ENCODE measurements at places on chromosomes 6 and 20.
A peak's percentile ranks its signal among the peaks of the same experiment; 100 is the strongest.

DNA sequence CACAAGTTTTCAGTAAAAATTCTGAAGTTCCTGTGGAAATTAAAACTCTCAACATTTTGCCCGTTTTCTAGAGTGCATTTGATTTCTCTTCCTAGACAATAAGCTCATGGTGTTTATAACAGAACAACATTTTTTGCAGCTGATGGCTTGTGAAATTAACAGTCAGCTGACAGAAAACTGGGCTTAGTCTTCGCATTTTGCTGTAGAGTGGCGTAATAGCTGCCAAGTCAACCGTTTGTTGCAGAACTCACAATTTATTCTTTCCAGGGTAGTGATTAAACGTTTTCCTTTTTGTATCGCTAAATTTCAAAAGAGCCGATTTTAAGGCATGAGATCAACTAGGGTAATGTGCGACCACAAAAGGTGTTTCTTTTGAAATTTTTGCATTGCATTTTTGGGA lies 1.4 kb downstream of the SPO11 start:
- no peak for DNase-seq

GRCh38 chr6:72213654-72214053 lies 327.3 kb downstream of the RIMS1 start:
- peak; percentile 36 for DNase-seq

DNA sequence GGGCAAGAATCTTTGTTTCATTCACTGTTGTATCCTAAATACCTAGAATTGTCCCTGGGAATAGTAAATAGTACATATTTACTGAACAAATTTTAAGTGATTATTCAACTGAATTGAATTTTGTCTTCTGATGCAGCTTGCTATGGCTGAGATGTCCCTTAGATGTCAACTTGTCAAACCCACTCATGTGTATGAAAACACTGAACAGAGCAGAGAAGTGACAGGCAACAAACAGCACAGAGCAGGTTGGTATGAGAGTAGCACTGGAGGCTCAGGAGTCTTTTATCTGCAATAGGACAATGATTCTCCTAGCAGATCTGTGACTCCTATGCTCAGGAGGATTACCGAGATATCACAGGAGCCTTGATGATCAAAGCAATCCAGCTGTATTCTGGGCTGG lies 540.1 kb upstream of the CHD6 start:
- DNase-seq = no peak

- no peak for DNase-seq
Observed at GRCh38 chr20:722822-723644, 45.3 kb downstream of the SLC52A3 start.

DNA sequence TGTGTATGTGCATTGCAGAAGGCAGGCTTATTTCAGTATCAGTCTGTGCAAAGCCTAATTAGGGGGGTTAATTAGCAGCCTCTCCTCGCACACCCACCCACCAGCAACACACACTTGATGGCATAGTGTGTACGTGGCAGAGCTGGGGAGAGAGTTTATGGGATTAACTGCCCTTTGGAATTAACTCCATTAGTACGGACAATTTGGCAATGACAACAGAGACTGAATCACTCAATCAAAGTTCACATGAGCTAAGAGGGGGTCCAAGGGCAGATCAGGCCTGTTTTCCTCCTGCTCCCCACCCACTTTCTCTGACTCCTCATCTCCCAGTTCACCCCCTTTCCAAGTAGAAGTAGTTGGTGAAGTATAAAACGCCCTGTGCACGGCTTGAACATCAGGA lies 69.5 kb downstream of the LRFN2 start:
- DNase-seq = no peak

- no peak for DNase-seq
Observed at GRCh38 chr6:50586331-50586675, 127.0 kb upstream of the TFAP2D start.

- DNase-seq = peak; percentile 63
Observed at GRCh38 chr6:3911614-3912336, 62.6 kb downstream of the FAM50B start.

- DNase-seq = no peak
Observed at GRCh38 chr20:59778615-59779200, 154.7 kb downstream of the SYCP2 start.

DNA sequence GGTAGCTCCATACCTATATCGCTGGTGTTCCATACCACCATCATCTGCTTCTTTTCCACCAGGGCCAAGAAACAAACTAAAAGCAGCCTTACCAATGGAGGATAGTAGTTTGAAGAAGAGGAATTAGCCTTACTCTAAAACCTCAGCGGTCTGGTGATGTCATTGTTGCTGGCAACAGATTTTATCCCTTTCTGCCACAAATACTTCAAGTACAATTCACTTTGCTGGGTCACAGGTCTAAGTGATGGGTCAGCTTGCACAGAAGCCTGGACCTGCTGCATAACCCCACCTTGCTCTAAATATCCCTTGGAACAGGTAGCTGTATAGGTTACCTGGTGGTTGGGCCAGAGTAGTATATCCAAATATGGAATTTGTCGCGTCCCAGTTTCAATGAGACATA lies 53.2 kb upstream of the THEMIS start:
- DNase-seq = no peak

GRCh38 chr6:73516514-73517489 lies 4.0 kb downstream of the EEF1A1 start:
- no peak for DNase-seq

GRCh38 chr6:164870164-164870563 lies 439.2 kb downstream of the C6orf118 start:
- no peak for DNase-seq

DNA sequence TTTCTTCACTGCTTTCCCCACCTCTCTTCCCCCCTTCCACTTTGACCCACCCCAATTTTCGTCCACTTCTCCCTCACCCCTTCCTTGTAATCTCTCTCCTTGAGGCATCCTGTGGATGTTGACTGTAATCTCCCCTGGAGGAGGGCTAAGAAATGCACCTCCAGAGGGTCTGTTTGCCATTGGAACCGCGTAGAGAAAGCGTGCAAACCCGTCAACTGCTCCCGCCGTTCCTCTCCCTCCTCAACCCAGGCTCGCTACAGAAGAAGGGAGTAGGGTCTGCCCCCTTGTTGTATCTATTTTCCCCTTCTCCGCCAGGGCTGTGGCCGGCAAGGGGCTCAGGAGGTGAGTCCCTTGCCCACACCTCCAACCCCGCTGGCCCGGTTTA lies 502 bp upstream of the HTR1E start:
- DNase-seq = no peak

GRCh38 chr6:2854396-2854982 lies 12.8 kb upstream of the SERPINB1 start:
- no peak for DNase-seq

GRCh38 chr20:62120990-62121775 lies 1.1 kb upstream of the LSM14B start:
- DNase-seq = no peak

DNA sequence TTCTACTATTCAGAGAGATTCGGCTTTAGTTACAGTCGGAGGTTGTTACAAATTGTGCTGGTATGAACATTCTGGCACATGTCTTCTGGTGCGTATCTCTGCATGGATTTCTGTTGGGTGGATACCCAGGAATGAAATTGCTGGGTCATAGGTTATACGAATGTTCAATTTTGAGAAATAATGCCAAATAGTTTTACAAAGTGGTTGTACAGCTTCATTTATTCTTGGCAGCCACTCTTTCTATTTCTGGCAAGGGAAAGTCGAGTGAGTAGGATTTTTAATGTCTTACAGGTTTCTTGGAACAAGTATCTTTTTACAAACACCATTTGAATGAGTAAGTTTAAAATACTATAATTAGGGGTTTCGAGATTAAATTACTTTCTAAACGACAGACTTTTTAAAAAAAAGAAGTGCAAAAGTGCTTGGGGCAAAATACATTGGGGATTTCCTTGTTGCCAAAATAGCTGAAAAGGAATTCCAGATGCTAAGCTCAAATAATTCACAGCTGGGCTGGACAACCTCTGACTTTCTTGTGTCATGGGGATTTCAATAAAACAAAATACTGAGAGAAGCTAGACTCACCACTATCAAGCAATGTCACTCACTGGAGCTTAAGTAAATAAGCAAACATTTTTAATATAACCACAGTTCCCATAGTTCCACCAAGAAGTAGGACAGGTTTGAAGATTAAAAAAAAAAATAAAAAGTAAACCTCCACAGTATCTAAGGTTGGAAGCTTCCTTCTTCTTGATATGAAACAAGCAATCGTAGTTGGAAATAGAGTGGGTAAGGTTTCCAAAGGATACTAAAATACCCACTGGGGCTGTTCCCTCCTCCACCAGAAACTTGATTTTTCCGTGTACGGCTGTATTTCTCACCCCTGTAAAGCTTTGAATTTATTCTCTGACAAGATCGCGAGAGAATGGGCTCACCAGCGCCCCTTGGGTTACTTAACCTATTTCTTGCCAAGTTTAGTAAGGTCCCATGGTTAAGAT lies 21.6 kb upstream of the GFOD1 start:
- no peak for DNase-seq

DNA sequence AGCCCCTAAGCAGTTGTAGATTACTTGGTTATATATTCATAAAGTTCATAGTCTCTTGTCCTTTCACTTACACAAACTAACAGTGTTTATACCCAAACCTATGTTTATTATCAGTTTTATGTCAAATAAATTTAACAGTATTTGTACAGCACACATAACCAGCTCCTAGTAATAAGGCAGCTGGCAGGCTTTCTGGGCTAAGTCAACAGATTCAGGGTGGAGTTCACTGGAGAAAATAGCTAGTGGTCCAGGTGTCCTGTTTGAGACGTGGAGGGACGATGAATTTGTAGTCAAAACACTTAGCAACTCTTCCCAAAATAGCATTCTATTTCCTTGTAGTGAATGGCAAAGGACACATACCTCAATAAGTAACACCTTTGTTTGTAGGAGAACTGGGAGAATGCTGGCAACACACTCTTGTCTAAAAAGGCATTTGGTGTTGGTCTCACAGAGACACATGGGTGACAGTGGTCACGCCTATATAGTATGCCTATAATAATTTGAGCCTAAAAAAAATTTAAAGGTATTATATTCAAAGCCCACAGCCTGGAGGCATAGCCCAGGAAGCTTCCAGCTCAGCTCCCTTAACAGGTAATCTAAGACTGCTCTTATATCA lies 156.4 kb upstream of the CARMIL1 start:
- DNase-seq = no peak

DNA sequence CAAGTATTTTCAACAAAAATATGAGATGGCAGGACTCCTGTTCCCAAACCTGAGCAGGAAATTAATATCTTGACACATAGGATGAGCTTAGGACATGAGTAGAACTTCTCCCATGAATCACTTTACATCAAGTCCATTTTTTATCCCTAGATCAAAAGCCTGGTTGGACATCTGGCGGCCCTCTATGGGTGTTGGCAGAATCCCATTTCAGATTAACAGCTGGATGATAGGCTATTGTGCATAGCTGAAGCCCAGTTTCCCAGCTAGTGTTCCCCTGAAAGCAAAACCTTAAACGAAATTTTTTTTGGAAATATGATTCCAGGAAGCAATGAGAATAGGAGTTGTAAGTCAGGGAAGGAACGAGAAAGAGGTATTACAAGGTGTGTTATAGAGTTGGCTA lies 449.4 kb upstream of the CHD6 start:
- no peak for DNase-seq

DNA sequence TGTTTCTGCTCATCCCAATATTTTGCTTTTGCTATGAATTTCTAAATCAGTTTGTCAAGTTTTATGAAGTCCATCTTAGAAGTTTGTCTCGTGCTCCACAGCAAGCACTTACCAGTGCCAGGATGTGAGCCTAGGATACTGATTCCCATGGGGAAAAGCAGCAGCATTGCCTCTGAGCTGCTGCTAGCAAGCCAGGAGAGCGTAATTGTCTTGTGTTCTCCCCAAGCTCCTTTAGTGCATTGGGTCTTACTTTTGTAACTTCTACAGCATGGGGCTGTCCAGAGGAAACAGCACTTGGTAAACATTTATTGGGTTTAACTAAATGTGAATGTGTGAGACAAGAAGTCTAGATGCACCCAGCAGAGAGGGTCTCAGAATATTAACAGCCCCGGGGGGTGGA lies 76.1 kb downstream of the RNF182 start:
- DNase-seq = no peak

- DNase-seq = no peak
Observed at GRCh38 chr20:34984756-34985261, 29.1 kb downstream of the MYH7B start.

DNA sequence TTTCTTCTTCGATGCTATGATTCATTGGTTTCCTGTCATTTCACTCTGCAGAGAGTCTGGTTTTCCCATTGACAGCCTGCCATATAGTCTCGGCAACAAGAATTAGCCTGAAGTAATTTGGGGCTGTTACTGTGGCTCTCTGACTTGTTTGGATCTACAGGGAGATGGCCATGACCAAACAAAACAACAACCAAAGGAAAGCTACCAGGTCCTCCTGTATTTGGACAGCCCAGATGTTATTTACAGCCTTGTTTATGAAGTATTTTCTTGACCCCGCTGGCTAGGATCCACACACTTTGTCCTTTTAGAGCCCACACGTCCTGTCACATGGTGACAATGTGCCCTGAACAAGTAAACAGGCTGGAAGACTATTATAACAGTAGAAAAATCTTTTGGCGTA lies 111.4 kb upstream of the PREP start:
- DNase-seq = no peak

GRCh38 chr20:48608756-48609155 lies 219.0 kb downstream of the PREX1 start:
- peak; percentile 36 for DNase-seq

DNA sequence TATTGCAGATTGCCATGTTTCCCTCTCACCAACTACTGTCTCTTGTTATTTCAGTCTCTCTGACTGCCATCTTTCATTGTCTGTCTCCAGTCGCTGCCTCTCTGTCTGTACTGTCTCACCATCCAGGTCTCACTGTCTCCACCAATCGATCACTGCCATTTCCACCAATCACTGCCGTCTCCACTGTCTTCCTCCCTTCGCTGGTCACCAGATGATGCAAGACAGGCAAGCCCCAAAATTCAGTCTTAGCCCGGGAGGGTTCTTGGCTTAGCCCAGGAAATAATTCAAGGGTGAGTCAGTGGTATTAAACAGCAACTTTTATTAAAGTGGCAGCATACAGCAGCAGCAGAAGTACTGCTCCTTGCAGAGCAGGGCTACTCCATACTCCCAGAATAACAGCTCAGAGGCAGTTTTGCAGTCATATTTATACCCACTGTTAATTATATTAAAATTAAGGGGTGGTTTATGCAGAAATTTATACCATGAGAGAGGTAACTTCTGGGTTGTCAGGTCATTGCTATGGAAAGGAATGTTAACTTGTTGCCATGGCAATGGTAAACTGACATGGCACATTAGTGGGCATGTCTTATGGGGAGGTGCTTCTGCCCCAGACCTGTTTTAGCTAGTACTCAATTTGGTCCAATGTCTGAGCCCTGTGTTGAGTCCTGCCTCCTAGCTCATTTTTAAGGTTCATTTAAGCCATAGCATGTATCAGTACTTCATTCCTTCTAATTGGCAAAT lies 23.0 kb upstream of the ECHDC1 start:
- no peak for DNase-seq
